ENCODE measurements at places on chromosomes 7 and 10.

- no peak for DNase-seq
These were observed 22.1 kb upstream of the STK17A start for GRCh38 chr7:43560742-43561330.

DNA sequence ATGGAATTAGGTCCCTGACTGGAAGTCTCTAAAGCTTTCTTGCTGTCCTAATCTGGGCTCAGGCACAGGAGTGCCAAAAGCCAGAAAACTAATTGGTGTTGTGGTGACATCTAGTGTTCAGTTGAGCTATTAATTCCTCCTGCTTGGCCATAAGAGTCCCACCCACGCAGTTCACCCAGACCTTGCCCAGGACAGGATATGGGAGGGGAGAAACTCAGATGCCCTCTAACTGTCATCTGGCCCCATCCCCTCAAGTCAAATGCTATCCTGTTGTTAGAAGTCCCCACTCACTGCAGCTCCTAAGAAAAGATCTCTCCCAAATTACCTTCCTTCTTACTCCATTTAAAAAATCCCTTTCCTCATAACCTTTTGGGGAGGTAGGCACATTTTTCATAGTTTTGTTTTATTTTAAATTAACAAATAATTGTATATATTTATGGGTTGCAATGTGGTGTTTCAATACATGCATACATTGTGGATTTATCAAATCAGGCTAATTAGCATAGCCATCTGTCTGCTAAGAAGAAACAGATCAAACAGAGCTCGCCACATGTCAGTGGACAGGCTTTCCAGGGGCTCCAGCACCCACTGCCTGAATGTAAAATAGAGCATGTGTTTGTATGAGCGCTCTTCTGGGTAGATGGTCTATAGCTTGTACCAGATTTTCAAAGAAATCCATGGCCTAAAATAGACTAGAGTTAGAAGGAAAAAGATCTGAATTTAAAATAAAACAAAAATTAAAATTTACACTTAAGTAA, 84.0 kb downstream of the GSAP start:
- peak; percentile 11 for DNase-seq

DNA sequence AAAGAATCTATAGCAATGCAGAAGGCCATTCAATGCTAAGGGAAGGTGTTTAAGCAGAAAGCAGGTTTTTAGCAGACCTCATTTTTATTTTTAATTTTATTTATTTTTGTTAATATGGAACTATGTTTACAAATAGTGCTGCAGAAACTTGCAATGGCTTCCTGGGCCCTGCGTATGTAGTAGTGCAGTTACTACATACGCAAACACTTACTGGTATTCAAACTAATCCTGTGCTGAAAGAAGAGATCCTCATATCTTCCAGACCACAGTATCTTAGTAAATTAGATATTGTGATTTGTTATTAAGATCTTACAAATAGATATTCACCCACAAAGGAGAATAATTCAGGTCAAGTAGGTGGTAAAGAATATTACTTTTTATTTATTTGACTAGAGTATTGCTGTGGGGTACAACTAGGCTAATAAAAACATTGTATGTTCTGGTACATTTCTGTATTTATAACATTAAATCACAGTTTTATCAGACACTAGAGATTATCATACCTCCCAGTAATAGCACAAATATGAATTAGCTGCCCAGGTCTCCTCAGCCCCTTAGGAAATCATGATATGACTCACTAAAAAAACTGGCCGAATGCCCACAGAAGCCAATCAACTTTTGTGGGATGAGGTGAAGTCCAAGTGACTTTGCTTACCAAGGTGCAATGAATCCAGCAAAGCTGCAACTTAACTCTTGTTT, 57.6 kb downstream of the RNLS start:
- peak; percentile 1 for DNase-seq

GRCh38 chr7:44309271-44310091, 15.9 kb downstream of the CAMK2B start:
- no peak for DNase-seq

DNA sequence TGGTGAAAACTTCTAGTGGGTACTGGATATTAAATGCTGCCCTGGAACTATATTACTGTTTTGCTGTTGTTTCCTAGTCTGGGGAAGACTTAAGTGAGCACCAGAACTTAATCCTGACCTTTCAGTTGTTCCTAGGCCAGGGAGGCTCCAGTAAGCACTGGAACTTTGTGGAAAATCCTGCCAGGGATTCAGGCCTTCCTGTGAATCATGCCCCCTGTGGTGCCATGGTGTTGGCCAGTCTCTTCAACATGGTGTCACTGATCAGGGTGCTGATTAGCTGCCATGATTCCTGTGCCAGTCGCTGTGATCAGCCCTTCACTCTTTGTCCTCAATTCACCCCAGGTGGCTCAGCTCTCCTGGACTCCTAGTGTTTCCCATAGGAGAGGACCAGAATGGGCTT, 8.5 kb upstream of the AOAH start:
- DNase-seq = no peak

- DNase-seq = no peak
These were observed 90.7 kb downstream of the GNAI1 start for GRCh38 chr7:80225361-80225760.

DNA sequence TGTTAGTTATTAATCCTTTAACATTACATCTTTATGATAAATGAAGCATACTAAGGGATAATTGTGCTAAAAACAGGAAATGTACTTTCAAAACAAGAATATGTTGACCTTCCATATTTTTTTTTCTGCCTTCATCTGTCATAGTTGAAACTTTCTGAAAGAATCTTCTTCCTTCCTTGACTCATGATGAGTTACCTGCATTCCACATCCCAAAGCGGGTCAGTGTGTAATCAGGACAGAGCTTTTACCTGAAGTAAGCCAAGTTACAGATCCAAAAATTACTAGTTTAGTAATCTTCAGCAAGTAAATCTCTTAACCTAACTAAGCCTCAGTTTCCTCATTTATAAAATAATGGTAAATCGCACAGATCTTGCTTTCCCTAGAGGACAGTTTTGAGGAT, 13.4 kb upstream of the ARL4A start:
- DNase-seq = no peak

- DNase-seq = no peak
These were observed 21.3 kb upstream of the EVX1 start for GRCh38 chr7:27221201-27221797.

DNA sequence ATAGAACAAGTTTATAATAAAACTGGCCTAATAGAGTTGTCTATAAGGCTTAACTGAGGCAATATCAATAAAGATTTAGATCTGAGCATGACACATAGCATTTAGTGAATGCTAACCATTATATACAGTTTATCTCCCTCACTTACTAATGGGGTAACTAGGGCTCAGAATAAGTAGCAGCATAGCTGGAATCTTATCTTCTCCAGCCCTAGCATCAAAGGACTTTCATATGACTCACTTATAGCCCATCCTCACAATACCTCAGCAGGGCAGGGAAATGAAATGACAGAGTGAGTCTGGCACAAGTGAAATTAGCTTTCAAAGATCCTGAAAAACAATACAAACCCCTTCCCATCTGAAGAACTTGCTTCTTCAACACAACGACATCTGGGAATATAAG, 362.9 kb downstream of the KIF20B start:
- DNase-seq = no peak

DNA sequence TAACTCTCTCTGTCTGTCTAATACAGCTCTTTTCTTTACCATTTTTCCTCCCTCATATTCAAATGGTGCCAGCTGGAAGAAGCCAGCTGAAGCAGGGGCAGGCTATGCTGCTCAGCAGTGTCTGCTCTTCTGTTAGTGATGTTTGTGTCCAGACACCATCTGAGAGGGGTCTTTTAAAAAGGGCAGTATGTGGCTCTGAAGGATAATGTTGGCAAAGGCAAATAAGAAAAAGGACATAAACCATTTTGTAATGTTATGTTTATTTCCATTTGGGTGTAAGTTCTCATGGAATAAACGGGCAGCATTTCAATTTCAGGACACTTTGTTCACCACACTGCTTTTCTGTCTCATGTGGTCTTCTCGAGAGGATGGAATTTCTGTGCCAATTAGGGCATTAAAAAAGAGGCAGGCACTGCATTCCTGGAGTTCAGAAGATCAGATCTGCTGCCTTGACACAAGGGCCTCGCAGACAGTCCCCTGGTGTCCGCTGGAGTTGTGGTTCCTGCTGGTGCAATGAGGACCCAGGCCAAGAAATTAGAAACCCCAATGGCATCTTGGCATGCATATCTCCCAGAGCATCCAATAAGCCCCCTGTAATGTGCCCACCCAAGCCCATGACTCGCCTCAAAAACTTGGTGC, 109.0 kb upstream of the ELMO1 start:
- no peak for DNase-seq

- no peak for DNase-seq
These were observed 248.9 kb downstream of the COBL start for GRCh38 chr7:51067757-51068156.

DNA sequence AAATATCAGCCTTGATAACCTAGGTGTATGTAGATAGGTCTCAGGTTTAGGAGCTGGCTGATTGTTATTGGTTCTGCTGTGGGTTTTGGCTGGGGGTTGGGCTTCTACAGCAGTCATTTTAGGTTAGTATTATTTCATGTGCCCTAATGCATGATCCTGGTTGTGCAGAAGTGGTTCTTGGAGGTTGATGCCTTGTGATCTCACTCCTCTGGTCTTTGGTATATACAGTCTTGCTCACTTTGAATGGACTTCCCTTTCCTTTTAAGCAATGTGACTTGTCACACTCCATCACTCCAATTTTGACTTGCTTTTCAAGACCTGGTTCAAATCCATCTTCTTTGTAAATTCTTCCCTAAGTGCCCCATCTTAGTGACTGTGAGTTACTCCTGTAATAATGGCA, 188.9 kb downstream of the LRMDA start:
- no peak for DNase-seq

DNA sequence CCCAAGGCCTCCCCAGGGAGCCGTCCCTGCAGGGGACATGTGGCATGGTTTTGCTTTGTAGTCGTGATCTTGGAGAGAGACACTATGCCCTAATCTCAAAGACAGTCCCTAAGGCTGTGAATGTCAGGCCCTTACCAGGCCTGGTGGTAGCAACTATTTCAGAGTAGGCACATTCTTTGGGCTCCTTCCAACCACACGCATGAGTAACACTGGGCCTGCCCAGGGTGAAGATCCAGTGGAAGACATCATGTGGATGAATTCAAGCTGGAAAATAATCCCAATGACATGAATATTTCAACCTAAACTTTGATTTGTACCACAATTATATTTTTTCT, 39.5 kb upstream of the INSIG1 start:
- DNase-seq = peak; percentile 27

DNA sequence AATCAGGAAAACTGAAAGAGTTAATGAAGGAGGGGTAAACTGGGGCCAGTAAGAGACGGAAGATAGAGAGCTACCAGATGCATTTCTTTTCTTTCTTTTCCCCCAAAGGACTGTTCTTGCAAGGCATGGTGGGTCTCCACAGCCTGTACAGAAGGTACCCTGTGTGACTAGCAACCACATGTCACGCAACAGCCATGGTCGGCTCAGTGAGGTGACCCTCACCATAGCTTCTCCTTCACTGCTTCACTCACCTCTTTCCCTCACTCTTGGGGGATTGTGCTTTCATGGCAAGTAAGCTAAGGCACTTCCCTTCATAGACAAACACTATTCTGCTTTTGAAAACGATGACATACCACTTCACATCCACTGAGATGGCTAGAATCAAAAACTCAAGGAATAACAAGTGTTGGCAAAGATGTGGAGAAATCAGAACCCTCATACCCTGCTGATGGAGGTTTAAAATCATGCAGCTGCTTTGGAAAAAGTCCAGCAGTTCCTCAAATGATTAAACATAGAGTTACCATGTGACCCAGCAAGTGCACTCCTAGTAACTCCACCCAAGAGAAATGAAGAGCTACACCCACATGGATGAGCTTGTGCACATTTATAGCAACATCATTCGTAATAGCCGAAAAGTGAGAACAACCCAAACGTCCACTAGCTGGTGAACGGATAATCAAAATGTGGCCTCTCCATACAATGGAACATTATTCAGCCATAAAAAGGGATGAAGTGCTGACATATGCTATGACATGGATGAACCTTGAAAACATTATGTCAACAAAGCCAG, 3.8 kb upstream of the INSIG1 start:
- no peak for DNase-seq

DNA sequence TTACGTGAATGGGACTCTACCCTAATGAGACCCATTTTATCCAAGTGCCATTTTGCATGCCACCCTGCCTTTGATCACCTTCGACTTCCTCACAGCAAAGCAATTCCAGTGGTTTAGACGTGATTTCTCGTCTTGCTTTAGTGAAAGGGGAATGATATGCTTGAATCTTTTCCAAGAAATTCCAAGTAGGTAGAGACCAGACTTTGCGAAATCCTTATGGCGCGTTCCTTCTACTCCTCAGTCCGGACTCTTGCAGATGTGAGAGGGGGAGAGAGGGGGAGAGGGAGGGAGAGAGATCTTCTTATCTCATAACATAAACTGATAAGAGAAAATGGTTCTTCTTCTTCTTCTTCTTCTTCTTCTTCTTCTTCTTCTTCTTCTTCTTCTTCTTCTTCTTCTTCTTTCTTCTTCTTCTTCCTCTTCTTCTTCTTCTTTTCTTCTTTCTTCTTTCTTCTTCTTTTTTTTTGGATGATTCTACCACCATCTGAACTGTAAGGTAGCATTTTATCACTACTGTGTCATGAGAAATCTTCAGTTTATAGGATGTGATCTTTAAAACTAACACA, 883 bp downstream of the SPAG6 start:
- DNase-seq = no peak

GRCh38 chr7:127755521-127755920, 103.5 kb downstream of the SND1 start:
- DNase-seq = no peak

DNA sequence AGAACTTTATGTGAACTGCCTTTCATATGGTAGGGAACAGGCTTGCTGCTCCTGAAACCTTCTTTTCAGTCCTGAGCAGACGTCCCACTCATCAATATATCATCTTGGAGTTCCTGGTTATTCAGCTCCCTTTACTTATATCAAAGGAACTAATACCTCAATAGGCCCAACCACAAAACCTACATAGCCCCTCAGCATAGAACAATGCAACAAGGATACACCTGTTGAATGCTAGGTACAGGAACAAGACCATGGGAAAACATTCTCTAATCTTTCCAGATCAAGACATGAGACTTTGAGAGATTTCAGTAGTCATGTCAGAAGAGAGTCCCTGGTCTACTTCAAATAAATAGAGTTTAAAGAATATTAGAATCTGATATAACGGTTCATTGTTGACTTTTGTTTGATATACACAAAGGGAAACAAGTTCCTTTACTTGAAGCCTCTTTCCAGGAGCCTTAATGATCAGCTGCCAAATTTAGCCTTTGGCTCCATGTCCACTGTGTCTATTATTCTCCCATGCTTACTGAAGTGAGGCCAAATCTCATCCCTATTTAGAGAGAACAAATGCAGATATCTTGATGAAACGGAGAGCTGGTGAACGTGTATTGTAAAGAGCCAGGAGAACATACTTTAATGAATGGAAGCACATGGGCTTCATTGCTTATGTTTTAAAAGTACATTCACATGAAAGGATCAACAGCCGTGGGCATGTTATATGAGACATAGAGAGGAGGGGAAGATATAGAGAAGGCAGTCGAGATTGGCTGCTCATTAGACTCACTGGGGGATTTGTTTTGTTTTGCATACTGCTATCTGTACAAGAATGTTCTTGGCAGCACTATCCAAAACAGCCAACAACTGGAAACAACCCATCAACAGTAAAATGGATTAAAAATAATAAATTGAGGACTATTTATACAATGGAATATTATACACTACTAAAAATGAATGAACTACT, 9.5 kb downstream of the RHOBTB1 start:
- DNase-seq = no peak

All from GOT3 (cell line).